ENCODE measurements at places on chromosomes 13 and 19. TPM values are rescaled to one million over a fixed set of nuclear protein-coding genes. Genes with fewer than 3 reads are reported as not detected.

Gene CEACAM7
- not detected for total RNA-seq

Gene CEACAM21
- total RNA-seq, result not detected

Gene VSTM1
- total RNA-seq, result not detected

Gene DAND5
- not detected for total RNA-seq

Gene DLL3
- total RNA-seq, result 12.3 TPM

Gene APOC4
- total RNA-seq, result not detected

Gene KLK11
- not detected for total RNA-seq
